ENCODE measurements at places on chromosomes 3 and 15. TPM values are rescaled to one million over a fixed set of nuclear protein-coding genes. Genes with fewer than 3 reads are reported as not detected.

The LRRIQ4 gene
- 0.31 TPM for total RNA-seq

The SEMA6D gene
- total RNA-seq, result 10.6 TPM

The COL7A1 gene
- 38.4 TPM for total RNA-seq

The LIPC gene
- total RNA-seq, result 5.9 TPM

The TM4SF18 gene
- 0.36 TPM for total RNA-seq

The MFGE8 gene
- 309 TPM for total RNA-seq

The ADGRG7 gene
- 1.4 TPM for total RNA-seq

The FANCD2OS gene
- total RNA-seq, result not detected

The AGTR1 gene
- 8.2 TPM for total RNA-seq

The CDCP1 gene
- total RNA-seq, result 15.3 TPM

The SCN11A gene
- total RNA-seq, result 1.6 TPM

The PLOD2 gene
- total RNA-seq, result 49.2 TPM

The UBA7 gene
- 2.2 TPM for total RNA-seq

The ITIH4 gene
- total RNA-seq, result 9.7 TPM

The EPHB1 gene
- 2.2 TPM for total RNA-seq

The RBP2 gene
- total RNA-seq, result not detected

The PIGX gene
- 26.1 TPM for total RNA-seq

Data from progenitor cell of endocrine pancreas (in vitro differentiated cells).